ENCODE measurements at places on chromosomes 1 and 21.

DNA sequence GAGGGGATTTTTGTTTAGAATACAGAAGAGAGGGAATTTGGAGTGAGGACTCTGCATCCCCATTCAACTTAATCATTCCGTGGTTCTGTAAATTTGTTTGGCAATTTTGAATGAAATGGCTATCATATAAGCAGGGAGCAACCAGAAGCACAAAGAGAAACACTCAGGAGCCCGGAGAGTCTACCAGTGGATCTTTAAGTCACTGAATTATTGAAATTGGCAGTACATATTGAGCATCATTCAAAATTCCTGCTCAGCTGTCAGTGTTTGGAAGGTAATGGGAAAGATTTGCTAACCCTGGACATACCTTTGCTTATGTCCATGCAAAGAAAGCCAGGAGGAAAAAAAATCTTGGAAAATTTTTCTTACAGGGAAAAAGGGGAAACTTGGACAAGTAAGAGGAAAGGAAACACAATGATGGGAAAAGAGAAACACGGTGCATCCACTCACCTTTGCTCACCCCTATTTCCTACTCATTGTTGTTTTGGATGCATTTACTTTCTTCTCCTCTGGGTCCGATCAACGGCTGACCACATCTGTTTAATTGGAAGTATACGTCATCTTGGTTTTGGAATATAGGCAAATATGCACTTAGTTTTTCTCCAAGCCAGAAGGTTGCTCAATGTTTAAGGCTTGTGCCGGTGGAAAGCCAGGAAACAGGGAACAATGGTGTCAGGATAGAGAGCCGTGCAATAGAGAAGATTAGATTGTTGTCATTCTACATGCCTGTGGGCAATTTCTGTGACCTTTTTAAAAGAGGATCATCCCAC lies 243.0 kb upstream of the LYPLAL1 start:
- DNase-seq = no peak

DNA sequence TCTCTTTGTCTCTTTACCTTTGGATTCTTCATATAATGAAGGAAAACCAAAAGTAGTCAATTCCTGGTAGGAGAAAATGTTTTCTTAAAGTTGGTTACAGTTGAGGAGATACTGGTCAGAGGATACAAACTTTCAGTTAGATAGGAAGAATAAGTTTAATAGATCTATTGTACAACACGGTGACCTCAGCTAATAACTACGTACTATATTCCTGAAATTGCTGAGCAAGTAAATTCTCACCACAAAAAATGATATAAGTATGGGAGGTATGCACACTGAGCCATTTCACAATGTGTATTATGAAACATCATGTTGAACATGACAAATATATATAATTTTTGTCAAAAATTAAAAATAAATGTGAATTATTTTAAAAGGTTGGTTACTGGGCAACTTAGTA lies 20.4 kb downstream of the SSX2IP start:
- DNase-seq = no peak

DNA sequence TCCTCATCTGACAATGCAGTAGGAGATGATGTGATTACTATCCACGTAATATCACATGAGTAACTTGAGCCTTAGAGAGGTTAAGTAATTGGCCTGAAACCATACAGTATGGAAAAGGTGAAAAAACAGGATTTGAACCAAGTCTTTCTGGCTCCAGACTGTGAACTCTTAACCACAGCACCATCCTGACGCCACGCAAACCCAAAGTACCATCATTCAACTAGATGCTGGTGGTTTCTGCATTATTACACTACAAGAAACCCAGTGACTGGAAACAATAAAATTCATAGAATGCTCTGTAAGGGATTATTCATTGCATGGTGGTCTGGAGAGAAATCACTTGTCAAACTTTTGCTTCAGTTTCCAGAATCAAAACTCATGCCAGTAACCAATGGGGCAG lies 90.7 kb downstream of the MAB21L3 start:
- no peak for DNase-seq

DNA sequence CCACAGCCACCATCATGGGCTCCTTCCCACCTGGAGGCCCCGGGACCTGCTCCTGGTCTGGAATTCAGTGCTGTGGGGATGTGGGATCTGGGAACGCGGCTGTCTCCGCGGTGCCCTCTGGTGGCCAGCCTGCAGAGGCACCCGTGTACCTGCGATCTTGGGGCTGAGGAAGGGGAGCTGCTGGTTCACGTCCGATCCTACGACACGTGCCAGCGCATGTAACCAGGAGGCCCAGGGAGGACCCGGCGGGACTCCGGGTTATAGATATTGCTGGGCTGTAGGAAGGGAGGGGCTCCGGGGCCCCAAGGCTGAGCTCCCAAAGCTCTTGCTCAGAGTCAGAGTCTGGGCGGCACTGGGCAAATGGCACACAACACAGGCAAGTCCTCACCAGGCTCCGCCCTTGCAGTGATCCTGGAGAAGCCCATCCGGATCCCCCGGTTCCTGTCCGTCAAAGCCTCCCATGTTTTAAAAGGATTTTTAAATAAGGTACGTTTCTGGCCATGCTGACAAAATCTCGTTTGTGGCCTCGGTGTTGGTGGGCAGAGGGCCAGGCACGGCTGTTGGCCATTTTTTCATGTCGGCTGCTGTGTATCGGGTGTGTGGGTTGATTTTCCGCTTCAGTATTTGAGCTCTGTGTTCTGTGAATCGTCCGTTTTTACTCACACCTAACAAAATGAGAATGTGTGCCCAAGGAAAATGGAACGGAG lies 20.1 kb downstream of the FAAP20 start:
- peak; percentile 21 for DNase-seq

DNA sequence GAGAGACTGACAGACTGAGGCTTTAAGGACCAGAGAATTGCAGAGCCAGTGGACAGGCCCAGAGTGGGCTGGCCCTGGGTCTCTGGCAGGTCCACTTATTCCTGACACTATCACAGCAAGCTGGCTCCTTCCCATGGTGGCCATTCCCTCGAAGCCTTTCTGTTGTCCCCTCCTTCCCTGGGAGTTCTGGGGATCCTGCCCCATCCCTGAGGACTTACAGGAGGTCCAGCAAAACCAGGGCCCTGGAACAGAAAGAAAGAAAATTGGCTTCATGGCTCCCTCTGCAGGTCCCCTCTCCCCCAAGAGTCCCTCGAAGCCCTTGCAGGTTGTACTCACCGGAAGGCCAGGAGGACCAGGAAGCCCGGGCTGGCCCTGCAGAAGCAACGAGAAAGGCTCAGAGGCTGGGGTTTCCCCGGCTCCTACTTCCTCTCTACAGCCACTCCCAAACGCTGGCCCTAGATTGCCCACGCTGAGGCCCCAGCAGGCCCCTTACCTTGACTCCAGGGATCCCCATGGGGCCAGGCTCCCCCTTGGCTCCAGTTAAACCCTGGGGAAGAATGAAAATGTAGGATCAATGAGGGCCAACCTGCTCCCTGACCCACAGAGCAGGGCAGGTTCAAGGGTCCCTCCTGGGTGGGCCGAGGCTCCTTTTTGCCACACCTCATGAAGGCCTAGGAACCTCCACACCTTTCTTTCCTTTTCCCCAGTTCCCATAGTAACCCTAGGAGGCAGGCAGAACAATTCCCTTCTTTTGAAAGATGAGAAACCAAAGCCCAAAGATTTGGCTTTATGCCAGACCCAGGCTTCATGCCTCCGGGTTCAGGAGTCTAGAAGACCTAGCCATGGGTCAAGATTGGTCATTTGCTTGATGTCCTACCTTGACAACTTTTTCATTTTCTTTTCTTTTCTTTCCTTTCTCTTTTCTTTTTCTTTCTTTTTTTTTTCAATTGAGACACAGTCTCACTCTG lies 4.6 kb downstream of the COL9A2 start:
- DNase-seq = peak; percentile 16

DNA sequence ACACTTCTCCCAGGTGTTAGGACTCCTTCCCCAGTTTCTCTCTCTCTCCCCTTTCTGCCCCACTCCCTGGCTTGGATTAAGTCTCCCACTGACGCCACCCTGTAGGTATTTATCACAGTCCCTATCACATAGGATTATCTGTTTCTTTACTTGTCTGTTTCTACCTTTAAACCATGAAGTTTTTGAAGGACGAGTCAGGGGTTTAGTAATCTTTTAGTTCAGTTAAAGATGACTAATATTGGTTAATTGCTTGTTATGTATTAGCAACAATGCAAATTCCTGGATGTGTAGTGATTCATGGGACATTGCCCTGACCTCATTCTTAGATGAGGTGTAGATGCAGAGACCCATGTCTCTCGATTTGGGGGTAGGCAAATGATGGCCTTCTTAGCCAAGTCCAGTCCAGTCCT lies 6.4 kb downstream of the LAMC1 start:
- no peak for DNase-seq

DNA sequence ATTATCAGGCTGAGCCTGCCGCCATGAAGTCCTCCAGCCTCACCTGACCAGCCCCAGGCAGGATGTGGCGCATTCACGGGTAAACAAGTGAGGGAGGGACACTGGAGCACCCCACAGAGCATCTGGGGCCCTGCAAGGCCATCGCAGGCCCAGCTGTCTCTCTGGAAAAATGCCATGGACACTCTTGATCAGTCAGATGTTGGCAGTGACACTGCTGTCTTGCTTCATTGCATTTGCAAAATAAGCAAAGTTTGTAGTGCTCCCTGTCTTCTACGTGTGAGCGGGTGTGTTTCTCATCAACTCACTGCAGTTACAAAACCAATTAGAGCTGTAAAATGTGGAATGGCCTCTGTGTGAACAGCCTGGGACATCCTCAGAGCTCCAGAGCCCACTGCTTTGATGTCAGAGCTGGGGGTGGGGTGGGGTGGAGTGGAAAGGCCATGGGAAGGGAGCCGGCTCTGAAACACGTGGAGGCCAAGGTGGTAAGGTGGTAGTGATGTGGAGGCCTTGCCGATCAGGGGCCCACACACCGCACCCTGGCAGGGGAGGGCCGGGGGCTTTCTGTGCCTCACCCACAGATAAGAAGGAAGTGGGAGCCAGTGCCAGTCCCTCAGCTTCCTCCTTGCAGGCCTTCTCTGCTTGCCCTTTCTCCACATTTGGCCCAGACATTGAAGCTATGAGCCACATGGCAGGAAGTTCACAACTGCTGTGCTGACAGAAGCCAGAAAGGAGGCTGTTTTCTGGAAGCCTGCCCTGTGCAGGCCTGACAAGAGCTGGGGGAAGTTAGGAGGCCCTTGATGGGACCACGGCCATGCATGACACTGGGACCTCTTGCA lies 254.9 kb downstream of the RHOU start:
- DNase-seq = peak; percentile 79

- DNase-seq = no peak
These were observed 124.8 kb downstream of the NR5A2 start for GRCh38 chr1:200152336-200152735.

DNA sequence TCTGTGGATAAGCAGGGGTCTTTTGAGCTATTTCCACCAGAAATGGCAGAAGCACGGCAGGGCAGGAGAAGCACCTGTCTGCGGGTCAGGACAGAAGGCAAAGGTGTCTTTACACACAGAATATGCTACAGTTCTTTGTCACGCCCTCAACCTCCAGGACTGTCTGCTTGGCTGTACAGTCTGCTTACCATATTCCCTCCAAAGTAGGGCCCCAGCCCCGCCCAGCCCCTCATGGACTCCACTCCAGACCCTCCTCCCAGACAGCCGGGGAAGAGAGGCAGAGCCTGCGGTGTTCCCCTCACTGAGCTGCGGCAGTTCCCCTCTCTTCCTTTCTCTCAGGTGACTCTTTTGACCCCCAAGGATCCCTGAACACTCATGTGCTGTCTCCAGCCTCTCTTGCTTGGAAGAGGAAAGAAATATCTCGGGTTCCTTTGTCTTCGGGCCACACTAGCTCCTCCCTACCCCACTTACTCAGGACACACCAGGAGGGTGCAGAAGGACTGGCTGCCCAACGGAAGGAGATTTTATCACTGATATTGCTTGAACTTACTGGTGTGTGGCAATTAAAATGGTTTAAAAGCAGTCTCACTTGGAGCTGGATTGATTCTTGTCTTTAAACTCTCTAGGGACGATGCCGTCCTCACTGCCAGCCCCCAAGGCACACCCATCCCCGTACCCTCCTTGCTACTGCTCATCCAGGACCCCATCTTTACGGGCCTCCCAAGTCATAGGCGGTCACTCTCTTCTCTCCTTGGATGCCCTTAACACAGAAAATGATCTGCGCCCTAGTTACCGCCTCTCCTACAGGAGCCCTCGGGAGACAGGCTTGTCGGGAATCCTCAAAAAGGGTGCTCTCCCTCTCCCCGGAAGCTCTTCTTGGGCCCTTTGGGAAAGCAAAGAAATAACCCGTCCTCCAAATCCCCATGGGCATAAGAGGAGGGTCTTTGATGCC lies 169.7 kb downstream of the TOMM20 start:
- DNase-seq = no peak

DNA sequence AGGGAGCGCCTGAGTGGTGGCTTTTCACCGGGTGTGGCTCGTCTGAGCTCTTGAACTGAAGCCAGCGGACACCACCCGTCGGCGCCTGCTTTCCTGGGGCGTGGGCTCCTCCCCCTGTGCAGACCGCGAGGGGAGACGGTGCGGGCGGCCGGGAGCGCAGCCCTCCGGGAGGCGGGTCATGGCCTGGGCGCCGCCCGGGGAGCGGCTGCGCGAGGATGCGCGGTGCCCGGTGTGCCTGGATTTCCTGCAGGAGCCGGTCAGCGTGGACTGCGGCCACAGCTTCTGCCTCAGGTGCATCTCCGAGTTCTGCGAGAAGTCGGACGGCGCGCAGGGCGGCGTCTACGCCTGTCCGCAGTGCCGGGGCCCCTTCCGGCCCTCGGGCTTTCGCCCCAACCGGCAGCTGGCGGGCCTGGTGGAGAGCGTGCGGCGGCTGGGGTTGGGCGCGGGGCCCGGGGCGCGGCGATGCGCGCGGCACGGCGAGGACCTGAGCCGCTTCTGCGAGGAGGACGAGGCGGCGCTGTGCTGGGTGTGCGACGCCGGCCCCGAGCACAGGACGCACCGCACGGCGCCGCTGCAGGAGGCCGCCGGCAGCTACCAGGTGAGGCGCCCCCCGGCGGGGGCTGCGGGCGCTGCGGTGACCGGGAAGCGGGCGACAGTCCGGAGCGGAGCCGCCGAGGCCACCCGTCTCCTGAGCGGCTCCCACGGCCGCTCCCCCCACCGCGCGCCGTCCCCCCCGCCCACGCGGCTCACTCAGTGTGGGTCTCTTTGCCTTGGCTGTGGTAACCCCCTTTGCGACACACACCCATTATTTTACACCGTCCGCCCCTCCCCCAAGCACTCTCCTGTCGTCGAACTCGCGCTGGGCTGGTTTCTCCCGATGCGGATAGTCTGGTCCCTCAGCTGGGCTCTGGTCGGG lies at the start of gene TRIM58:
Gene TRIM58, plus strand, starts transcription at position 119 of the 916 bp plus-strand sequence. Its CDS starts 60 bp downstream, at position 179.
- DNase-seq = no peak

GRCh38 chr1:201261771-201262547 lies 21.3 kb upstream of the PKP1 start:
- DNase-seq = no peak

DNA sequence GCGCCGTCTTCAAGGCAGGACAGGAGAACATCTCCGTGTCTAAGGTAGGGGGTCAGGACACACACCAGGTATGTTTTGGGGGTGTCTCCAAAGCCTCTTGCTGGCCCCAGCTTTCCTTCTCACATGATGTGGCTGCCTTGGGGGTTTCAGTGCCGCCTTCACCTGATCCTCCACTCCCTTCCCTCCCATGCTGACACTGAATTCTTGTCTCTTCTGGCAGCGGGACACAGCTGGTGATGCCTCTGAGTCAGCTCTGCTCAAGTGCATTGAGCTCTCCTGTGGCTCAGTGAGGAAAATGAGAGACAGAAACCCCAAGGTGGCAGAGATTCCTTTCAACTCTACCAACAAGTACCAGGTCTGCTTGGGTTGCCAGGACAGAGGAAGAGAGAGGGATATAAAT lies 13.5 kb downstream of the ATP1A2 start:
- DNase-seq = no peak
